ENCODE measurements at places on chromosomes 16 and 17. TPM values are rescaled to one million over a fixed set of nuclear protein-coding genes. Genes with fewer than 3 reads are reported as not detected.

TEKT1 gene
- total RNA-seq: not detected

MARCHF10 gene
- 0.32 TPM for total RNA-seq

ASGR1 gene
- total RNA-seq: 0.43 TPM

PRAC2 gene
- not detected for total RNA-seq

DNA sequence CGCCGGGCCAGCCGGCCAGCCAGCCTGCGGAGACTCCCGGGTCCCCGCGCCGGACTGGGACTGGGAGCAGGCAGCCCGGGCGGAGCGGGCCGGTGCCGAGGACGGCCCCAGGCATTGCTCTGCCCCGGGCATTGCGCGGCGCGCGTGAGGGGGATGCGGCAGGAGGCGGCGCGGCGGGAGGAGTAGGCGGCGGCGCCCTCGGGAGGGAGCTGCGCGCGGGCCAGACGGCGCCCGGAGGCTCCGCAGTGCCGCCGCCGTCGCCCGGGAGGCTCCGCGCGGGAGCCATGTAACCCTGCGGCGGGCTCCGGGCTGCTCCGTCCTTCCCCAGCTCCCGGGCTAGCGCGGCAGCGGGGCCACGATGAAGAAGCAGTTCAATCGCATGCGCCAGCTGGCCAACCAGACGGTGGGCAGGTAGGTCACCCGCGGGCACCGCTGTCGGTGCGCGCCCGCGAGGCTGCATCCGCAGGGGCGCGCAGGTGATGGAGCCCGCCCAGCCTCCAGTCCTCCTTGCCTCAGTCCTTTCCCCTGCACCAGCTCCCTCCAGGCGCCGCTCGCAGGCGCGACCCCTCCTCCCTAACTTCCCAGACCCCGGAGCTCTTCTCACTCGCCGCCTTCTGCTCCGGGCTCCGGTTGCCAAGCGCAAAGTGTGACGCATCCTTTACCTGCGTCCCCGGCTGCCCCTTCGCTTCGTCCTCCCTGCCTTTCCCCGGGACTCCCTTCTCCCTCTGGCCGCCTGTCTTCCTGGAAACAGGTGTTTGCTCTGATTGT, at the start of gene ARHGAP44:
Gene ARHGAP44, plus strand, starts transcription at position 18 of the 768 bp plus-strand sequence. Its CDS starts 341 bp downstream, at position 359.
- DNase-seq: peak; percentile 59
